ENCODE measurements at places on chromosomes 4 and X.

- no peak for DNase-seq
Measured at GRCh38 chrX:22059775-22060174, 27.6 kb downstream of the PHEX start.

DNA sequence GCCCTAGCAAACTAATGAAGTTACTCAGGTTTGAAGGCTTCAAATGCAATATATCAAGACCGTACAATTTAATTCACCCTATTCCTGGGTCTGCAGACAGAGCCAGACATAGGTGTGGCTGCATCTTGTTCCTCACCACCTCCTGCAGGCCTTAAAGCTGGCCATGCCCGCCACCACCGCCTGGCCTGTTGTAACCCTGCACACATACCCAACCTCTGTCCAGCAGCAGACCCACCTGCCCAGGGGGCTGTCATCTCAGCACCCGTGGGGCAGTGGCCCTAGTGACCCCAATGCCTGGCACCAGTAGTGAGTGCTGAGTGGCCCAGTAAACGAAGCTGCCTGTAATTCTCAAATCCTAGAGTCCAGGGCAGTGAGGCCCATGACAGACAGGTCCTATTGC is 40.7 kb downstream of the ZBTB49 start:
- DNase-seq: no peak

- DNase-seq: no peak
Measured at GRCh38 chr4:94533405-94534223, 81.9 kb downstream of the PDLIM5 start.

GRCh38 chr4:81432825-81433224 is 38.9 kb downstream of the RASGEF1B start:
- no peak for DNase-seq

GRCh38 chr4:137722910-137723309 is 190.6 kb upstream of the PCDH18 start:
- DNase-seq: no peak

DNA sequence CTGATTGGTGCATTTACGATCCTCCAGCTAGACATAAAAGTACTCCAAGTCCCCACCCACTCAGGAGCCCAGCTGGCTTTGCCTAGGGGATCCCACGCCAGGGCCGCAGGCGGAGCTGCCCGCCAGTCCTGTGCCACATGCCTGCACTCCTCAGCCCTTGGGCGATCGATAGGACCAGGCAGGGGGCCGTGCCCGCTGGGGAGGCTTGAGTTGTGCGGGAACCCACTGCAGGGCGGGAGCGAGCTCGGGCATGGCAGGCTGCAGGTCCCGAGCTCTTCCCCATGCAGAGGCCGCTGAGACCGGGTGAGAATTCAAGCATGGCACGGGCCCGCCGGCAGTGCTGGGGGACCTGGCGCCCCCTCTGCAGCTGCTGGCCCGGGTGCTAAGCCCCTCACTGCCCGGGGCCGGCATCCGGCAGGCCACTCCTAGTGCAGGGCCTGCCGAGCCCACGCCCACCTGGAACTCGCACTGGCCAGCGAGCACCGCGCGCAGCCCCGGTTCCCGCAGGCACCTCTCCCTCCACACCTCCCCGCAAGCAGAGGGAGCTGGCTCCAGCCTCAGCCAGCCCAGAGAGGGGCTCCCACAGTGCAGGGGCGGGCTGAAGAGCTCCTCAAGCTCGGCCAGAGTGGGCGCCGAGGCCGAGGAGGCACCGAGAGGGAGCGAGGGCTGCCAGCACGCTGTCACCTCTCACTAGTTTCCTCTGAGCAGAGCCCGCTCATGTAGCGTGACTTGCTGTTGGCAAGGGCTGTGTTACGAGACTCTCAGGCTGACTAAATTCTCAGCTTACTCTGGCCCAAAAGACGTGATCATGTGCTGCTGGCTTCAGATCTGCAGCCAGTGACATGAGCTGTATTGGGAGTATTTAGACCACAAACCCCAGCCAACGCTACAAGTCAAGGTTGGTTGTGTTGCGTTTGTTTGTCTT is 87.5 kb downstream of the TRAPPC11 start:
- DNase-seq: peak; percentile 49

DNA sequence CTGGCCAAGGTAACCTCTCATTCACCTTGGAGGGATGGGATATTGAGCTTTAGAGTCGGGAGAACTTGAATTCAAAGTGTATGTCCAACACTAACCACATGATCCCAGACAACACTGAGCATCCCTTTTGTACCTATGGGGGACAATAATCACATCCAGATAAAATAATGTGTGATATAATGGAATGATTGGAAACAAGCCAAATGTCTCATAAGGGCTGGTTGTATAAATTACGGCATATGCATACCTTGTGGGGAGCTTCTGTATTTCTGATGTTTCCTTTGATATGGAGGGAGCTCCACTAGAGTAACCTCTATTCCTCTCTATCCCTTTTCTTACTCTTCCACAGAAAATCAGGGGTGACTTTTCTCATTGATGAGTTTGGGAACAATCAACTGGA is 40.7 kb upstream of the LDB2 start:
- DNase-seq: no peak

- DNase-seq: no peak
Measured at GRCh38 chr4:154559494-154560418, 3.1 kb upstream of the FGB start.

- no peak for DNase-seq
Measured at GRCh38 chr4:5999356-5999755, 18.9 kb downstream of the C4orf50 start.

- DNase-seq: no peak
Measured at GRCh38 chr4:164856396-164856795, 20.6 kb upstream of the APELA start.

GRCh38 chrX:15864023-15864422 is 9.4 kb upstream of the AP1S2 start:
- DNase-seq: no peak

- DNase-seq: no peak
Measured at GRCh38 chr4:54547299-54548097, 110.3 kb upstream of the KIT start.

- no peak for DNase-seq
Measured at GRCh38 chr4:182569561-182569960, 326.4 kb downstream of the TENM3 start.

DNA sequence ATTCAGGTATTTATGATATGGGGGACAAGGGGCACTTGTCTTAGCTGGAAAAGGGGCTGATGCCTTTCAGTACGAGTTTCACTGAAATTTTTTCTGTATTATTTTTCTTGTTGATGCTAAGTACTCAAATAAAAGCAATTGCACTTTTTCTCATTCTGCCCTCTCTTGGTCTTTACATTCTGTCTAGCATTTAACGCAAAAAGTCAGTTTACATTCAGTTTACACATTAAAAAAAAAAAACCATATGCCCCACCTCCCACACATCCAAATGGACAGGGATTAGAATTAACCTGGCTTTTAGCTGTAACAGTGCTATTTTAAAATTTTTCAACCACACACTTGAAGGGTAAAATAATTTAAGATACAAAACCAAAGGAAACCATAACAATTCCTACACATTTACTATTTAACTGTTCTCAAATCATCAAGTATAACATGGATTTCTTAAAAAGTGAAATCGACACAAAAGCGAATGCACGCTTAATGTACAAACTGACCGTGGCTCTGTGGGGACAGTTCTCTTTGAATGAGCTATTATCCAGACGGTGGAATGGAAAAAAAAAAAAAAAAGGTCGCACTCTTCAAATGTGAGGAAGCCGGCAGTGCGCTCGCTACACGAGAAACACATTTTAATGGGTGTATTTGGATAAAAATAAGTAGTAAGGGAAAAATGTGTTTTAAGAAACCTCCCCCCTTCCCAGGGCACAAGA is 1.4 kb downstream of the AMMECR1 start:
- DNase-seq: no peak

DNA sequence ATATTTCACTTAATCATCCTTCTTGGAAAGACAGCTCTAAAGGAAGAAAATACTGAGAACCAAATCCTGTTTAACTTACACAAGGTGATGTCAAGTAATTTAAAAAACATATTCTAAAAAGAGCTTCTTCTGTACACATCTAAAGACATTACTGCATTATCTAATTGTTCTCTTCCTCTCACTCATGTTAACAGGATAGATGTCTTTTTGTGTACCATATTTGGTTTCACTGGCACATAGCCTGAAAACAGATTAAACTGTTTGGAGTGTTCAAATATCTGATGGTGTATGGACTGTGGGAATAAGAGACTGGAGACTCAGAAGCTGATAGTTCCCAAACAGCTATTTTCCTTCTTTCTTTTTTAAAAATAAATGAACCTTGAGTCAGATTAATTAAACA is 213.3 kb upstream of the MAB21L2 start:
- DNase-seq: no peak

DNA sequence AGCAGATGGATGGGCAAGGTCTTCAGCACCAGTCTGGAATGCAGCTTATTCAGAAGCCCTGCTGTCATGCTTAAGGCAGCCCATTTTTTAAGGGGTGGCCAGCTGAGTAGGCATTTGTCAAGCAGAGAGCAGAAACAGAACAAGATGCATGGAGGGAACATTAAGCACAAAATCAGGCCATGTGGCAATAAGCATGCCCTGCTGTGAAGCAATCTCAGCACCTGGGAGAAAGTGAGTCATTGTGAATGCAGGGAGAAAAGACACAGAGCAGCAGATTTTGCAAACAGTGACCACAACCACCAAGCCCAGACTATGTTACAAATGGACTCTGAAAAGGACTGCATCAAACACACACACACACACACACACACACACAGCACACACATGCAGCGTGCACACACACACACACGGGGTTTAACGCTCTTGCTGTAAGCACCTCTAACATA is 94.1 kb upstream of the GALNT7 start:
- DNase-seq: peak; percentile 80

DNA sequence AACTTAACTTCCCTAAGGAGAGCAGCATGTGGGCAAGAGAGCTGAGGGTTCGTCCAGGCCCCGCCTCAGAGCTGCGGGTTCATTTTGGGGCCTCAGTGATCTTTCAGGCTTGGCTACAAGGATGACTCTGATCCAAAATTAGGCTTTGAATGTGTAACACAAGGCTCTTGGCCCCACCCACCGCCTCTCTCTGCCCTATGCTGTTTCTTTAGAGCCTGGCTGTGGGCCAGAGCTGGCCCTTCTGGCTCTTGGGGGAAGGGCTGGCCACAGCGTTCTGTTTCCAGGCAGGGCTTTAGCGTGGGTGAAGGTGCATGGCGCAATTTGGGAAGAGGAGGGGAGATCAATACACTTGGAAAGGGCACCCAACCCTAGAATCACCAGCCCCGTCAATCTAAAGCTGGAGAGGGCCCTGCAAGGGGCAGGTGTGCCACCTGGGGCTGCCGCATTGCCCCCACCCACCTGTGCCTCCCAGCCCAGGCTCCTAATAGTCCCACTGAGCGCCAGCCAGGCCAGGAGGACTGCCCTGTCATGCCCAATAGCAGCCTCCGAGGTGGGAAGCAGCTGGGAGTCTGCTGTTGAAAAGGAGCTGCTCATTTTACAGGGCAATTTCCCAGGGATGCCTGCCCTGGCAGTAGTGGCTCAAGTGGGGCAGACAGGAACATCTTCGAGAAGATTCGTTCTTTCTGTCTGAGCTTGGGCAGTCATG is 84.5 kb upstream of the MAML3 start:
- DNase-seq: no peak

GRCh38 chr4:142725886-142726285 is 120.2 kb downstream of the INPP4B start:
- no peak for DNase-seq

- no peak for DNase-seq
Measured at GRCh38 chr4:188821500-188821899, 682.3 kb downstream of the TRIML1 start.
